Skin of body (tissue), 3 donors: ENCODE measurements at places on chromosomes 7 and 10.

DNA sequence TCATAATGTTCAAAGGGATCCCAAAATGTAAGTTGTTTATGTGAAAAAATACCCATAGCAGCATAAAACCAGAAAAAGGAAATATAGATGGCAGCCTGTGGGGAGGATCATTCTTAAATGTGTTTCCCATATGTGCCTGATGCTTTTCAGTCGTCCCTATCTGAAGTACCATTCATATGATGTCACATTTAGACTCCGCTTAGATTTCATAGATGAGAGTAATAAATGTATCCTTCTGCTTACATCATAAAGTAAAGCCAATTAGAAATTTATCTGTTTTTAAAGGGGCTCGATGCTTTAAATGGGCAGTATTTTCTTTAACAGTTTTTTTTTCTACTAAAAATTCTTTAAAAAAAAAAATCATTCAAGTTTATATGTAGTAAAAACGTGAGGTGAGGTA is 136.1 kb downstream of the KAT6B start:
- peak; percentile 64 for DNase-seq

GRCh38 chr7:70263471-70264255 is 665.4 kb downstream of the AUTS2 start:
- DNase-seq: no peak

- no peak for DNase-seq
Measured at GRCh38 chr10:104077663-104078151, 8.0 kb downstream of the COL17A1 start.

GRCh38 chr10:20771051-20771450 is 126.1 kb downstream of the NEBL start:
- DNase-seq: no peak

GRCh38 chr7:114953724-114954123 is 31.8 kb downstream of the MDFIC start:
- DNase-seq: no peak

GRCh38 chr10:108877095-108877561 is 1046.2 kb downstream of the XPNPEP1 start:
- no peak for DNase-seq

GRCh38 chr10:103042129-103042528 is 124.0 kb downstream of the CNNM2 start:
- DNase-seq: no peak

- no peak for DNase-seq
Measured at GRCh38 chr10:43419997-43420368, 11.0 kb upstream of the HNRNPF start.

DNA sequence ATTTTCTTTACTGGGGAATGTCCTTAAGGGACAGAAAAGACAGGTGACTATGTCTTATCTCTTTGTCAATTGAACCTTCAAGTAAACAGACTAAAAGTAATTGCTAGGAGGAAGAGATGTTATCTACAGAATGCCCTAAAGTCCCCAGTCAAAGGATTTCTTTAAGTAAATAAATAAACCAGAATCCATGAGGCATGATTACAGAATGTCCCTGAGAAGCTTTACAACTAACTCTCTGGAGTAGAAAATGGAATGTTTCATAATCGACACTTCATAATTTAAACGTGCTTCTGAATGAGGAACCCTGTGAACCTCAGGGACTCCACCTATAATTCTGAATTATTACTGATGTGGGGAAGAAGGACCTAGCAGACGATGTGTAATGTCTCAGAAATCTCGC is 187.9 kb upstream of the IMMP2L start:
- DNase-seq: no peak

DNA sequence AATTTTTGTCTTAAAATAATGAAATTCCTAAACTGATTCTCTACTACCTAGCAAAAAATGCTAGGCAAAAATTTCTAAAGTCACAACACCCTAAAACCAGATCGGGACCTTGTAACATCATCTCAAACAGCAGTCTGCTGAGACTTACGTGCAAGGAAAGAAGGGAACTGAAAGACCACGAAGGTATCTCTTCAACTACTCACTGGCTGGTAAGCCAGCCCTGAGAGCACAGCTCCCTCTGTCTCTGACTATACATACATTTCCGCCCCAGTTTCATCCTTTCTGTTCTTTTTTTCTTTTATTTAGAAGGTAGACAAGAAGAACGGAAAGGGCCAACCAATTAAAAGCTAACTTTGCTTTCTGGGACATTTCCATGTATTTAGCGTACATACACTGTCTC is 15.6 kb downstream of the SORCS1 start:
- no peak for DNase-seq

DNA sequence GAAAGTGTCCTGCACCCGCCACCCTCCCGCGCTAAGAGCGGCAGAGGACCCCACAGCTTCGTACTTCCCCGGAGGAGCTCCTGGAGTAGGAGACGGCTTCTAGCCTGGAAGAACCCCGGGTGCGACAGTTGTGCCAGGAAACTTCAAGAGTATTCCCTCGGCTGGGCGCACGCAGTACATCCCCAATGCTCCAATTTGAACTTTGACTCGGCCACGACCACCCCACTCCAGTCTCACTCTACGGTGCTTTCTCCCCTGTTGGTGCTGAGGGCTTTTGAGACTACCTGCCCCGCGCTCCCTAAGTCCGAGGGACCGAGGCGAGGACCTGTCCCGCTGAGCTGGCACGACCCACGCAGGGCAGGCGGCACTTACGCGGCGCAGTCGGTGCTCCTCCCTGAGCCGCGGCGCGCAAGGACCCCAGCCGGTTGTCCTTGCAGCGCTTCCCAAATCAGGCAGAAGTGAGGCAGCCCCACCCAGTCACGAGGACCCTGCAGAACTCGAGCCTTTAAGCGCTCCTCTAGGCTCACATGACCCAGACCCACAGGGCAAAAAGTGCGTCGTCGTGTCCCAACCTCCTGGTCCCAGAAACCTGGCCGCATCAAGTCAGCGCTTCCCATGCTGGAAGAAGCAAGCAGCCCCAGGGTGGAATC is at the start of gene CPVL:
TSS of gene CPVL (minus strand) at position 481 of the 650 bp plus-strand sequence. CDS start 25,476 bp downstream, outside the sequence.
- no peak for DNase-seq

GRCh38 chr7:26655781-26656180 is 208.6 kb downstream of the SKAP2 start:
- DNase-seq: no peak

DNA sequence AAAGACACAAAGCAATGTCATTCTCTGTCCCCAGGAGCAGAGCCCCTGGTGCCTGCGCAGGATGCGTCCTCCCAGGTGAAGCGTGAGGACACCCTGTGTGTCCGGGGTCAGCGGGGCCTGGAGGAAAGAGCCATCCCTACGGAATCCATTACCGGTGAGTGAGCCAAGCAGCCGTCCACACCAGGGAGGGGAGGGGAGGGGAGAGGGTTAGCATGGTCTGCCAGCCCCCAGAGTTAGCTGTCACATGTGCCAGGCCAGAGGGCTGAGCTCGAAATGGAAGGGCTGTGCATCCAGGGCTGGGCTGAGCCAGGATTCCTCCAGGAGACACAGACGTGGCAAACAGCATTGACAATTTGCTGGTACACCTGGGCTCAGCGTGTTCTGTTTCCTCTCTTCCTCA is 15.2 kb downstream of the ZNF282 start:
- no peak for DNase-seq

DNA sequence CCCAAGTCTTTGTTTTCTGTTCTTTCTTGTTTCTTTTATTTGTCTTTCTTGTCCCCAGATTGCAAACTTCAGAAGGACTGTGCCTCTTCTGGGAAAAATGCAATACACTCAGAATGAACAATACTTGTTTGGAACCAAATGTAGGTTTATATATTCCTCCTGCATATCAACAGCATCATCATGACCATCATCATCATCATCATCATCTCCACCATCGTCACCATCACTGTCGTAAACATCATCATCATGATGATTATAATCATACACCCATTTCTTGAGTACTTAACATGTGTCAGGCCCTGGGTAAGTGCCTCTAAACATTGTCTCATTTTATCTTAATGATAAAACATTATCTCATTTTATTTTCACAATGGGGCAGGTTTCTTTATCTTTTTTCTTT is 476.8 kb downstream of the CCSER2 start:
- DNase-seq: no peak

DNA sequence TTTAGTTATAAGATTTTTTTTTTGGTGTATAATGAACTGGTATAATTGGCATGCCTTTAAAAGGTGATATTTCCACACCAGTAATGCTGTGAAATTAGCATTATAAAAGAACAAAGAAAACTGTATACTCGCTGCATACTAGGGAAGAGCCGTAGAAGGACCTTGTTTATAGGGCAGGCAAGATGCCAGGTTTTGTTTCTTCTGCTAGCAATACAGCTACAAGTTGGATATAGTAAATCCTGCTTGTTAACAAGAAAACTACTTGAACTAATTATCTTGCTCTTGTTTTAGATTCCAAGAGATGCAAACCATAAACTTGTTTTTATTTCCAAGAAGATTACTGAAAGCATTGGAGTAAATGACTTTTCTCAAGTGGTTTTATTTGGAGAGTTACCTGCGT is 1.9 kb downstream of the DNAH11 start:
- DNase-seq: no peak

DNA sequence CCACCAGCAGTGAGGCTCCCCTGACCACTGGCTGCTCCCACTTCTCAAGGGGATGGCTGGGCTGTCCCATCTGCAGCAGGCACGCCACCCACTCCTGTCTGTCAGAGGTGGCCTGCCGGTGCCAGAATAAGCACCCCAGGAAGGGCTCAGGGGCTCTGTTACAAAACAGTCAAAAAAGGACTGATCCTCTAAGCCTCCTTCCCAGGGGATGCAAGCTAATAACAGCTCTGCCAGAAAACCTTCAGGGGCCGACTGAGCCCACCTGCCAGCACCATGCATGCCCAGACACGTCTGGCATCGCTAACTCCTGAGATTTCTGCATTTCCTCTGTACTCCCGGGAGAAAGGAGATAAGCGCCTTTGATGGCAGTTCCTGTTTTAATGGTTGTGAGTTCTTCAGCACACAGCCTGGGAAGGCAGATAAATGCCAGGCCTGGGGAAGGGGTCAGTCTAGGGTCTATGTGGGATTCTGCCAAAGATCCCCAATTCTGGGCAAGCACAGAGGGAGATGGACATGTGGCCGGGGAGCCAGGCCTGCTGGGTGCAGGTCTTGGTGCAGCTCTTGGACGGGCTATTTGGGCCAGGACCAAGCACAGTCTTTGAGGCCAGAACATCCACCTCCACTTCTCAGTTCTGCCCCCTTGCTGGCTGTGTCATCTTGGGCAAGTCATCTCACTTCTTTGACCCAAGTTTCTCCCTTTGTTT is 128.4 kb downstream of the ARHGAP22 start:
- no peak for DNase-seq

GRCh38 chr7:100753750-100754149 is 20.4 kb downstream of the ZAN start:
- no peak for DNase-seq

GRCh38 chr10:21508706-21509331 is 16.7 kb downstream of the SKIDA1 start:
- DNase-seq: no peak

DNA sequence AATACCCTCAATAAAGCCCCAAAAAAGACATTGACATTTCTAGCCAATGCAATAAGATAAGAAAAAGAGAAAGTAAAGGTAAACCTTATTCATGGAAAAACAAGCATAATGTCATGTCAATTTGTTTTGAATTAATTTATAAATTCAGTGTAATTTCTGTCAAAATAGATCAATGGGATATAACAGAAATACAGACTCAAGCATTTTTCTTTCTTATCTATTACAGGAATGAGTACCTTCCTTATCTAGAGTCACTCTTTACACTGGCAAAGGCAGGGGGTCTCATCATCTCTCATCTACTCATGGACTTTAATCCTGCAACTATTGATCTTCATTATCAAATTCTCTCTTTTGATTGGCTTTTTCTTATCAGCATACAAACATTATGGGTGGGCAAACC is 127.1 kb upstream of the SHH start:
- no peak for DNase-seq

DNA sequence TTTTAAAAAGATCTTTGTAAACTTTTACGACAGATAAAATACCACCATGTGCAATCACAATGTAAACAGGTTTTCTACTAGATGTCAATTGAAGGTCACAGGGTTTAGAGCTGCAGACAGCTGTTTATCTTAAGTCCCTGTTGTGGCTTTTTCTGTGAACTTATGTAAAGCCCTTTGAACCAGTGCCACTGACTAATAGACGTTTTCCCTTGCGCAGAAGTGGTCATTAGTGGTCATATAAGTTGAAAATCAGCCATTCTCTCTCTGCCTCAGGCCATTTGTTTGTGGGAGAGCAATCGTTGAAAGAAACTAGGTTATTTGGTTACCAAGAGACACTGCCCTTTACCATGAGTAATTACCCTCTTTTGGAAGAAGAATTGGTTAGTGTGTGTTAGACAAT is 23.9 kb downstream of the CACNB2 start:
- no peak for DNase-seq

GRCh38 chr7:96016056-96016586 is 243.8 kb downstream of the DYNC1I1 start:
- DNase-seq: peak; percentile 37

- no peak for DNase-seq
Measured at GRCh38 chr7:41578700-41579099, 124.2 kb downstream of the INHBA start.

GRCh38 chr10:88913127-88913526 is 33.1 kb downstream of the STAMBPL1 start:
- peak; percentile 23 for DNase-seq

GRCh38 chr10:119540038-119540437 is 2.5 kb downstream of the RGS10 start:
- no peak for DNase-seq

DNA sequence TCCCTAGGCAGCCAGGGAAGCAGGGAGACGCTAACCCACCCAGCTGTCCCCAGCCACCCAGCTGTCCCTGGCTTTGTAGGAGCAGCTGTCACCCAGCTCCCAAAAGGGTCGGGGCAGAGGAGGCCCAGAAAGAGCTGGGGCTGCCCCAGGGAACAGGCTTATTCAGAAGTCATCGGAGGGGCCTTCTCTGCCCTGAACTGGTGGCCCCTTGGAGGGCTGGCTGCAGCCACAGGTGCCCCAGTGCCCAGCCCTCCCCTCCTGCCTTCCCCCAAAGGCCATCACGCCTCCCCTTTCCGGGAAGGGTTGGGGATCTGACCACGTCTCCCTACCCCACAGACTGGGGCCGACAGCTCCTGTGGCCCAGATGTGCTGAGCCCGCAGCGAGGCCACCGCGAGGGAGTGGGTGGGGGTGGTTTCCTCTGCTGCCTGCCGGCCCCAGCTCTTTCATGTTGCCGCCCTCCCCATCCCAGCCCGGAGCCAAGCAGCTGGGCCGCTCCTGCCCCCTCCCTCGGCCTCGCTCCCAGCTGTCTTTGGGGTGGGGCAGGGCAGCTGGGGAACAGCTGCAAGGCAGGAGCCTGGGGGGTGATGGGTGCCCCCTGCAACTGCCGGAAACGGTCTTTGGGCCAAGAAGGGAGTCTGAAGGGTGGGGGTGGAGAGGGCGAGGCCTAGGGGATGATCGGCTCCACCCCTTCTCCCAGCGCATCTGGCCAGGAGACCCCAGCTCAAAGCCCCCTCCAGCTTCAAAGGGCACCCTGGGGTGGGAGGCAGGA is 16.8 kb downstream of the TRIM8 start:
- DNase-seq: peak; percentile 87

DNA sequence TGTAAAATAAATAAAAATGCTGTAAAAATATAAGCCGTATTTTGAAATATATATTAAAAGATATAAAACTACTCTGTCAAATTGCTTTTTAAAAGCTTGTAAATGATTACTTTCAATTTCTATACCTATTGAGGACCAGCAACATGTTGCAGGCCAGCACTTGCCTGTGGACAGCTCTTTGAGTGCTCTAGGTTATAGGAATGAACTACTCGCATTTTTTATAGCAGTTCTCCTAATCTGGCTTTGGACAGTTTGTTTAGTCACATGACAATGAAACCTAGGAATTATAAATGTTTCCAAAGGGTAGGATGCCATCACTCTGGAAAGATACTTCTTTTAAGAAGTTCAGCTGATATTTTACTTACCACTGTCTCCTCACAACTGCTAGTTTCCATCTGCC is 117.7 kb upstream of the PTPRZ1 start:
- DNase-seq: no peak

GRCh38 chr7:106260136-106260561 is 24.6 kb downstream of the NAMPT start:
- DNase-seq: no peak
